Breast epithelium (tissue), 4 donors: ENCODE measurements at places on chromosomes 2 and 18. TPM values are rescaled to one million over a fixed set of nuclear protein-coding genes. Genes with fewer than 3 reads are reported as not detected.

GRCh38 chr18:77069931-77070330, 62.7 kb downstream of the MBP start:
- no peak for DNase-seq

DNA sequence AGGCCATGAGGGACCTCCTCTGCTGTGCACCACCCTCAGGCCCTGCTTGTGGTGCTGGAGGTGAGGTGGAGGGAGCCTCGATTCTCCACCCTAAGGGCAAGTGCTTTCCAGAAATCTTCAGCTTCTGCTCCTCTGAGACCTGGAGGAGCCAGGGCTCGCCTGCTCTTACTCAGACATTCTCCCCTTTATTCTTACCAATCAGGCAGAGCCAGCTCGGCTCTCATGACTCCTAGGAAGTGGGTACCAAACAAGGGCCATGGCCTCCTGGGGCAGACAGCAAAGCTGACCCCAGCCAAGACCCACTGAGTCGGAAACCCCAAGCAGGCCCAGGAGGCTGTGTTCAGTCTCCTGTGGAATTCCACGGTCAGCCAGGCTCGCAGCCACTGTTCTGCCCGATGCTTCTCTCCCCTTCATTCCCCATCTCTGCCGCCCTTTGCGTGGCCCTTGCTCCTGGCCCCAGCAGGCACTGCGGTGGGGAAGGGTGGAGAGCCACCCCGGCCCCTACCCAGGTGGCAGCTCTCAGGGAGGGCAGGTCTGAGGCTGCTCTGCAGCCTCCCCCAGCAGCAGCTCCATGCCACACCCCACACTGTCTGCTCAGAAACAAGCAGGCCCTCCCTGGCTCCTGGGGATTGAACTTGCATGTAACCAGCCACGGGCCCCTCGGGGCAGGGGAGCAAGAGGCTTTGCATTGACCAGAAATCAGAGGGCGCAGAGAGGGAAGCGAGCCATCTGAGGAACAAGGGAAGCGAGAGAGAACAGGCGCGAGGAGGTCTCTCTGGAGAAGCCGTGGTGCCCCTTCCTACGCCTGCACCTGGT, 24.0 kb downstream of the HS1BP3 start:
- no peak for DNase-seq

DNA sequence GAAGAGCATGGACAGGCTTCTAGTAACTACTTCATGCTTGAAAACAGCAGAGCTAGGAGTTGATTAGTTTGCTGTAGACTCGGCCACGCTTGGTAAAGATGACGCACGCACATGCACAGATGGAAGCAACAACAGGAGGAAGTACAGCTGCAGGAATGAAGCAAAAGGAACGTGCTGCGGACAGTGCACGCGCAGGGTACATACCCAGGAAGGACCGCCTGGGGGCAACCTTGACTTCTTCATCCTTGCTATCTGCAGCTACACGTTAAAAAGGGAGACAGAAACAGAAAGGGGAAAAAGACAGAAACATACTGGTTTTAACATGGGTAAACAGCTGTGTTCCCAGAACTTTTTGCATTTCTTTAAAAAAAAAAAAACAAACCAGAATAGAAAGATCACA, 17.7 kb downstream of the SLC66A2 start:
- DNase-seq = no peak

The ACMSD gene
- total RNA-seq = not detected

The TUBA3E gene
- total RNA-seq = not detected

GRCh38 chr18:80234398-80234797, 12.9 kb downstream of the PARD6G start:
- no peak for DNase-seq

GRCh38 chr2:67825476-67825875, 237.3 kb downstream of the C1D start:
- no peak for DNase-seq

GRCh38 chr2:189530965-189531637, 49.5 kb downstream of the SLC40A1 start:
- no peak for DNase-seq

DNA sequence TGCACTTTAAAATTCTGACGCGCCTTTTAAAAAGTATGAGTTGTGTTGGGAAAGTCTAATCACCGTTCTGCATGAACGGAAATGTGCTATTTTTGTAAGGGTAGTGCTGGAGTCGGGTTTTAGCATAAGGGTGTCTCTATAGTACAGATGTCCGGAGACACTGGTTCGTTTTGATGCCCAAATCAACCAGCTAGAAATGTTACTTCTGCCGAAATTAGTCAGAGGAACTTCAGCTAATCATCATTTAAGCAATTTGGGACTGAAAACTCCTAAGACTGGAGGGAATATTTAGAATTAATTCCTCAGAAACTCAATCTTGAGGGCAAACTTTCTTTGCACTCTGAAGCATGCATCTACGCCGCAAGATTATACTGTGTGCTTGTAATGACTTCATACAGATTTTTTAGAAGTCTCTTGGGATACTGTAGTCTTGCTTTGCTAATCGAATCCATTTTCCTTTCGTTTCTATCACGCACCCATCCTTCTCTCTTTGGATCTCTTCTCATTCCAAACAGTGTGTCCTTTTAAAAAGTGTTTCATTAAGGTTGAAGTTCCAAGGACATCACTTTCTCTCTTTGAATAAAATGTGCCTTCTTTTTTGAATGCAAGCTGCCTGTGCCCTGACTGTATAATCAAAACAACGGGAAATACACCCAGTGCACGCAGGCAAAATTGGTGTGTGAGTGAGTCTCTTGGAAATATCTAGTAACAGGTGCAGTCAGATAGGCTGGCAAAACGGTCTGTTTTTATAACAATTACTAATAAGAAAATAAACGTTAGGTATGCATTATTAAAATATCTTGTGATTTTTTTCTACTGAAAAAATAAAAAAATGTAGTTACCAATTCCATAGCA, 270.9 kb upstream of the TCF4 start:
- DNase-seq = no peak

DNA sequence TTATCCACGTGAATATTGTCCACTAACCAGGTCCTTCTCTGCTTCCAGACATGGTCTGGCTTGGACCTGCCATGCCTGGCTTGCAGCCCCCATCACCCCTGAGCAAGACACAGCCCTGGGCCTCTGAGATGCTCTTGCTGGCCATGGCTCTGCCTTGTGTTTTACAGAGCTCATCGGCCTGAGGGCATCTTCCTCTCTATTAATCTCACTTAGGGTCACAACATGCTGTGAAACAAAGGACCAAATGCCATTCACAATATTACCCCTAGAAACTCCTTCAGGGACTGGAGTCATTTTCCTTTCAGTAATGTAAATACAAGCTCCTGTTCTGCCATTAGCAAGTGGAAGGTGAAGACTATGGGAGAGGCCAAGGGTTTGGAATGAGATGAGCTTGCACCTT, 6.8 kb upstream of the TPO start:
- DNase-seq = no peak

- DNase-seq = no peak
These were observed 130.4 kb upstream of the CYP26B1 start for GRCh38 chr2:72278046-72278445.

DNA sequence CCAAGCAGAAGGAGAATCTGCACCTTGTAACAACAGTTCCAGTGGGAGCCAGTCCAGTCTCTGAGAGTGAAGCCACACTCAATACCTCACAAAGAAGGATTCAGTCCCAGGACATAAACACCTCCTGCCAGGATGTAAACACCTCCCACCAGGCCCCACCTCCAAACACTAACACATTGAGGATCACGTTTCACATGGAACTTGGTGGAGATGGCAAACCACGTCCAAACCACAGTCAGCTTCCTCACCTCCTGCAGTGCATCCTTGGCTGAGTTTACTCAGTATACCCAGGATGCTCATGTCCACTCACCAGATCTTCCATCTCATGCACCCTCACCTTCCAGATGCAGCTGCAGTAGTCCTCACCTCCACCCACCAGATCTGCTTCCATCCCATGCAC, 37.8 kb upstream of the TMEM18 start:
- no peak for DNase-seq

DNA sequence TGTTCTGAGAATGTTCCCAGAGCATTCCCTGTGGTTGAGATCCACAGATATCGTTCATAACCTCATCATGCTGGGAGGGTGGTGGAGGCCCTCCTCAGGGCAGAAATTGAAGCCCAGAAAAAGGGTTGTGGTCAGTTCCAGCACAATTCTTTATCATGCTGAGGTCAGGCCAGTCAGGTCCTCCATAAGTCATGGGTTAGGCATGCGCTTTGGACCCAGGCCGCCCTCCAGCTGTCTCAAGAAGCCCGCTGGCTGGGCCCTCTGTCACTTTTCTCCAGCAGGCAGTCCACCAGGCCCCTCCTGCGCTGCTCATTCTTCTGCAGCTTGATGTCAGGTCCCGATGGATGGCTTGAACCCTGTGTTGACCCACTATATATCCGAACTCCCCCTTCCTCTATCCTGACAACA, 151.1 kb upstream of the NT5C1B start:
- DNase-seq = no peak
